ENCODE measurements at places on chromosomes 2 and 18.

DNA sequence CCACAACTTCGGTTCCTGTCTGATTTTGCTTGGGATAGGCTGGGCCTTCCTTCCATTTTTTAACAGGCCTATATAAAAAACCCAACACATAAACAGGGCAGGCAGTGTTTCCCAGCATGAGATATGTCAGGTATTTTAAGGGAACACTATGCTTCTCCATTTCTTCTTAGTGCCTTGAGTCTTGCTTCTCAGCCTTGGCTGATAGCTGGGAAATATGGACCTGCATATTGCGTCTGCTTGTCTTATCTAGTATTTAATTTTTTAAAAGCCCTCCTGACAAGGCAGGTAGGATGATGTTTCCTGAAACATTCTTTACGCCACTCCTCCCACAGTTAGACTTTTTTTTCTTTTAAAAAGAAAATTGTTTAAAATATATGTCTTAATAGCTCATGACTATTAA is 45.5 kb upstream of the NABP1 start:
- DNase-seq = no peak

DNA sequence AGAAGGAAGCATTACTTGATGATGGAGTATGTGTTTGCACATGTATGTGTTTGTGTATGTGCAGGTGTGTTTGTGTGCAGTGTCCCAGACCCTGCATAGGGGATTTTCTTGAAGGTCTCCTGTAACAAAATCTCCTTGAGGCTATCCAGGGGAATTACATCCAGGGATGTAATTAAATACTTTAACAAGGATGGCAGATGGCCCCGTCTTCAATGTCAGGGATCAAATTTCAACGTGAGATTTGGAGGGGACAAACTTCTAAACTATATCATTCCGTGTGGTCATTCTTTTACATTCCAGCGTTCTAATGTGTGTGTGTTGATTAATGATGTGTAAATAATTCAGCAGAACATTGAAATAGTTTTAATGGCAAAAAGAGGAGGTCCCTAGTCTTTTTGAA is 3.3 kb downstream of the UGT1A9 start:
- DNase-seq = no peak

- no peak for DNase-seq
Observed at GRCh38 chr2:108347786-108348185, 30.0 kb upstream of the SULT1C4 start.

DNA sequence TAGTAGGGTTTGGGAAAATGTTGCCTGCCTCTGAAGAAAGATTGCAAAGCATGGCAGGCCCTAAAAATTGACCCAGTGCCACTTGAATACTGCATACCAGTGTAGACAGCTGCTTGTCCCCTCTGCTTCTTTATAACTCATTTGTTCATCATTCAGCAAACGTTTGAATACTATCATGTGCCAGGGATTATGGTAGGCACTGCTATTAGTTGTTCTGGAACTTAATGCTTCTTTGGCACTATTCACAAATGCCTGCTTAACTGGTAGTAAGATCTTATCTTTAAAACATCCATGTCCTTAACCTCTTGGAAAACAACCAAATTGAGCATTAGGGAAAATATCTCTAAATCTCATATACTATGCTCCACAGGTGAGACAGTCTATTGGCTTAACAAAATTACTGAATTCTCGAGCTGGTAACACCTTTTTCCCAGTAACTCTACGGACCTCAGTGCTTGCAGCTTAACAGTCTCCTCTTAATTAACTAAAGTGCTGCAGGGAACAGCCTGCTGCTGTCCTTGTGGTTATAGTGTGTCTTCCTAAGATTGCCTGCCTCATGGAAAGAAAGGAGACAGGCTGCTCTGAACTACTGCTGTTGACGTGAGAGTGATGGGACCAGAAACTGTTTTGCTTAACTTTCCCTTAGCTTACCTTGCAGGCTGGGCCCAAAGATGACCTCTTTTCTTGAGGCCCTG is 93.2 kb downstream of the MIB1 start:
- DNase-seq = no peak

DNA sequence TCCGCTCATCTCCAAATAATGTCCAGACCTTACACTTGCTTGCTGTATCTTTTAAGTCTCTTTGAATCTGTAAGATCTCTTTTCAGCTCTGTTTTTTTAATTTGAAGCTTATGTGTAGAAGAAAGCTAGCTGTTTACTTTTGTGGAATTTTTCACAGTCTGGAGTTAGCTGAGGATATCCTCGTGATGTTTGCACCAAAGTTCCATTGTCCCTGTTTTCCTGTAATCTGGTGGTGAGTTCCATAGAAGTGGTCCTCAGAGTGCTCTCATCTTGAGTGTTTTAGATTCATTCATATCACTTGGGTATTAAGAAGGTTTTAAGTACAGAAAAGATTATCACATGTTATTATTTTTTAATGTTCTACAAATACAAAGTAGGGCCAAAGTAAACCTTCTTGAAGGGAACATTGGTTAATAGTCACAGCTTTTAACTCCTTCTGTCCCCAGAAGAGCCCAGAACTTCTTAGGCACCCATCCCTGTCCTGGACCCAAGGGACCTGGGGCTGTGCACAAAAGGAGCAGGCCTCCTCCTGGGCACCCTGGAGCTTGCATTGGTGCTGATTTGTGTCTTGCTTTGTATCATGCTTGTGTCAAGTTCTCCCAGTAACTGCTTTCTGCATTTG is 15.0 kb downstream of the MLPH start:
- DNase-seq = no peak

DNA sequence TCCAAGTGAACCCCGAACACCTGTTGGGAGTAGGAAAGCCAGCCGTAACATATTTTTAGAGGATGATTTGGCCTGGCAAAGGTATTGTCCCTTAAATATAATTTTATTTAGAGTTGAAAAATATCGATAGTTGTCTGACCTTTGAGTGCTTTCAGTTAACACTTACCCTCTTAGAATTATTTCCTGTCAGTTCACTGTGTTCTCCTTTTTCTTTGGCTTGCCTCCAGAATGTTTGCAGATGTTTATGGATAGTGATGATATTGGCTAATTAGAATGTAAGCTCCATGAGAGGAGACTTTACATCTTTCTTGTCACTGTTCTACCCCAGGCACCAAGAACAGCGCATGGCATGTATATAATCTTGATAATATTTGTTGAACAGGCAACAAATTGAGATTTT is 19.8 kb downstream of the PIKFYVE start:
- DNase-seq = no peak

GRCh38 chr2:142179686-142180085 is 48.9 kb upstream of the LRP1B start:
- DNase-seq = no peak

DNA sequence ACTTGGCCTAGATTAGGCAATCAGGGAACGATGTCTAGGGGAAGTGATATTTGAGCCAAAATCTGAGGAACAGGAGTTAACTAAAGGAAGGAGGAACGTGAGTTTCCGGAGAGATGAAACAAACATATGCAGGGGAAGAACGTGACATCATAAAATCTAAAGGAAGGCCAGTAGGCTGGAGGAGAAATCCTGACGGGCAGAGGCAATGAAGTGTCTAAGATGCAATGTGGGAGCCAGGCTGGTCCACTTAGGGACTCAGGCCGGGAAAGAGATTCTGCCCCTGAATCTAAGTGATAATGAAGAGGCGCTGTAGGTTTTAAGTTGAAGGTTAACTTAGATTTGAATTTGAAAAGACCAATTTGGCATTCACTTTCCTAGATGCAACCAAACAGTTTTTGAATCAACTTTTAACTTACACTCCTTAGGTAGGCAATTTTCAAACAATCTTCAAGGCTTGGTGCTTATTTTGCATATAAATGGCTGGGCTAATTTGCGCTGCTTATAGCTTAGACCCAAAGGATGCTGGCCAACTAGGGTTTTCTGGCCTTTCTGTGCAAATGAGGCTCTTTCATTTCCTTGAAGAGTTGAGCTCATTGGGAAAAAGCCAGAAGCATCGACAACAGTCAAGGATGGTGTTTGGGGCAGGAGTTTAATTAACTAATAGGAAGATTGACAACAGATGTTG is 221.7 kb downstream of the SOX11 start:
- no peak for DNase-seq

DNA sequence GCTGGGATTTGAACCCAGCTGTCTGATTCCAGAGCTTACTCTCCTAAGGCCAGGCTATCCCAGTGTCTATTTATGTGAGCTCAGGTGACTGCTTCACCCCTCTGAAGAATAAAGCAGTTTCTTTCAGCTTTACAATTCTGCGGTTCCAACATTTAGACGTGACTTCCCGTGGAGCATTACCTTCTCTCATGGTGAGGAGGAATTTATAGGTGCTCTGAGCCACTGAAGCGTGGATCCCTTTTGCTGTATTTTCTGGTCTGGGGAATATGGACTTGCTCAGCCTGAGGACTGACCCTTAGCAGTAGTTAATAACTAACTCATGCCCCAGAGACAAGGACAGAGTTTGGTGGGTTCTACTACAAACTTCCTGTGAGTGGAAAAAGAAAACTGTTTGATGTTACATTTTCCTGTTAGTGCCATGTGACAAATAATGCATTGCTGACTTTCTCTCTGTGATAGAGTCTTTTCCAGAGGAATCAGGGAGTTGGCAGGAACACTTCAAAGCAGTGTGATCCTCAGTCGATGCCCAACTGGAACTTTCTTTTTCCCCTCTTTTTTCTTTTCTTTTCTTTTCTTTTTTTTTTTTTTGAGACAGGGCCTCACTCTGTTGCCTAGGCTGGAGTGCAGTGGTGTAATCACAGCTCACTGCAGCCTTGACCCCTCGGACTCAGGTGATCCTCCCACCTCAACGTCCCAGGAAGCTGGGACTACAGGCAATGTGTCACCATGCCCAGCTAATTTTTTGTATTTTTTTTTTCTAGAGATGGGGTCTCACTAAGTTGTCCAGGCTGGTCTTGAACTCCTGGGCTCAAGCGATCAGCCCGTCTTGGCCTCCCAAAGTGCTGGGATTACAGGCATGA is 21.9 kb downstream of the CASP10 start:
- DNase-seq = no peak

- no peak for DNase-seq
Observed at GRCh38 chr18:34083910-34084535, 140.7 kb downstream of the NOL4 start.

GRCh38 chr2:212595036-212595654 is 56.5 kb upstream of the ERBB4 start:
- DNase-seq = no peak

- no peak for DNase-seq
Observed at GRCh38 chr18:59928201-59928600, 28.4 kb downstream of the PMAIP1 start.

- DNase-seq = no peak
Observed at GRCh38 chr18:41529093-41529492, 425.9 kb upstream of the PIK3C3 start.

DNA sequence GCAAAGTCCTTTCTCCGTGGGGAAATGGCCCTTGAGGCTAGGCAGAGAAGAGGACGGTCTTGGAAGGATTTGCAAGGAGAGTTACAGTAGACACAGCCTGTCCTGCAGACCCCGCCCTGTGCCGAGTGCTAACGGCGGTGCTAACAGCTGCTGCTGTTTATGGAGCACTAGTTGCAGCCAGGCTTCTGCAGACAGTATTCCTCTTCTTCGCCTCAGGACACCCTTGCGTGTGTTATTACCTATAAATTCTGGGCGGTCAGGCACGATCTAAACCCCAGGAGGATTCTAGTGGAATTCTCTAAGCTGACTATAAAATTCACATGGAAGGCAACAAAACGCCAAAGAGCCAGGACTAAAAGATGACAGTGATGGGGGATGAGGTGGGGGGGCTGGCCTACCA is 139.8 kb downstream of the GLI2 start:
- DNase-seq = no peak

DNA sequence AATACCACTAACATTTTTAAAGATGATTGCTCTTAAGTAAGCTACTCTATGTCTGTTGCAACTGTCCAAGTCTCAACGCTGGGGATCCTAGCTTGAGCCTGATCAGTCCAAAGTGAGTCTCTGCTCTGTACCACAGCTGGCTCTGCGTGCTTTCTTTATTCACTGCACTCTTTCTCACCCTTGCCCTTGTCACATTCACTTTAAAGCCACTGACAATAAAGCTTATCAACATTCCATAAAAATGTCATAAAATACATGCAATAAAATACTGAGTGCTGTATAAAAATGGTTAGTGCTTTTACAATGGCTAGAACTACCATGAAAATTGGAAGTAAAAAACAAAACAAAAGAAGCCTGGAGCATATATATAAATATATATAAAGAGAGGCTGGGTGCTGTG is 45.5 kb upstream of the LRRTM4 start:
- no peak for DNase-seq

DNA sequence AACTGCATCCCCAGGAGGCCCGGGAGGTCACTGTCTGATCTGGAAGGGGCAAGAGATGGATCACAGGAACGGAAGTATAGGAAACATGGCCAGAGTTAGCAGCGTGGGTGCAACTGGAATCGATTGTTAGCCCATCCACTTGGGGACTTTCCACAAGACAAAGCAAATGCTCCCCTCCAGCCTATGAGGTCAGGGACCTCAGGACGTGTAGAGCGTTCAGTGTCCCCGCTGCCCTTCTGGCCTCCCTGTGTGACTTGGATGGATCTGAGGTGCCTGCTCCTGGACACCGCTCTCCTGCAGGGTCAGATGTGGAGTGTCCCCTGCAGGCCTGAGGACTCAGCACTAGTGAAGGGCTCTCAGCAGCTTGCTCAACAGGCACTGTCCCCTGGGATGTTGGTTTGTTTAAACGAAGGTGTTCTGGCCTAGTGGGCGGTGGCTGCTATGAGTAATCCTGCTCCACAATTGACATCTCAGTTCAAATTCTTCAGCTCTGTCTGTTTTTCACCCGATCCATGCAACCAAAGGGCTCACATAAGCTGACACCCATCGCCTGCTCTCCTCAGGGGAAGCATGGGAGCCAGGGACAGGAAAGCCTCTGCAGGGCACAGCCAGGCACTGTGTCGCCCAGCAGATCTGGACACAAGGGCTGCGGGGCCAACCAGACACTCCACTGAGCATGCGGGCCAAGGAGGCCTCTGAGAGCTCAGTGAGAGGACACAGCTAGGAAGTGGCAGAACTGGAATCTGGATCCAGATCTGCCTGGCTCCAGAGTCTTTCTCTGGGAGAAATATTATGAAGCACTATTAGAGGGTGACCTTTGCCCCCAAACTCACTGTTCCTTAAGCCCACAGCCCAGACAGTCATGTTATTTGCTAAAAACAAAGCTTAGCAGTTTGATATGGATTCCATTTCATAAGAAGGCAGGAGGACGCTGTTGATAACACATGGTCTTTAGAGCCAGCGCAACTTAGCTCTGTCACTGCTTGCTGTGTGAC is 78.5 kb downstream of the RHOB start:
- no peak for DNase-seq

GRCh38 chr18:63236921-63237846 is 82.4 kb downstream of the BCL2 start:
- no peak for DNase-seq

GRCh38 chr2:62826141-62826540 is 120.6 kb downstream of the EHBP1 start:
- no peak for DNase-seq

GRCh38 chr2:37983719-37984118 is 58.6 kb downstream of the RMDN2 start:
- DNase-seq = no peak

- DNase-seq = no peak
Observed at GRCh38 chr2:197383825-197384224, 51.0 kb downstream of the SF3B1 start.

GRCh38 chr18:5197461-5197860 is 404 bp upstream of the AKAIN1 start:
- DNase-seq = no peak
